ENCODE measurements at places on chromosomes 16 and 17.

DNA sequence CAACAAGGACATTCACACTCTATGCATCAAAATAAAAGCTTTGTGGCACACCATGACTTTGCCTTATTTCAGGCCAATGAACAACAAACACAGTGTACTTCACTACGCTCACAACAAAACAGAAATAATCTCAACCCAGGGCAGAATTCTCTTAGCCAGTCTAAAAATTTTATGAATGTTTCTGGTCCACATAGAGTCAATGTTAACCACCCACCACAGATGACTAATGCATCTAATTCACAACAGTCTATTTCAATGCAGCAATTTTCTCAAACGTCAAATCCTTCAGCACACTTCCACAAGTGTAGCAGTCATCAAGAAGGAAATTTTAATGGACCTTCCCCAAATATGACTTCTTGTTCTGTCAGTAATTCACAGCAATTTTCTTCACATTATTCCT is 101.7 kb downstream of the CHD9 start:
- peaks cover 14% of the 10 kb centered on the region for H3K36me3 ChIP-seq
- DNase-seq = no peak
- no peak overlapping the region for H3K27ac ChIP-seq
- no peak overlapping the region for H3K4me3 ChIP-seq
- H3K4me1 ChIP-seq = peaks cover 4% of the 10 kb centered on the region

- H3K27ac ChIP-seq = no peak overlapping the region
- no peak for DNase-seq
- no peaks in the 10 kb centered on the region for H3K36me3 ChIP-seq
- no peak overlapping the region for H3K4me3 ChIP-seq
Measured at GRCh38 chr17:50775926-50776325, 8.6 kb upstream of the ANKRD40CL start.

DNA sequence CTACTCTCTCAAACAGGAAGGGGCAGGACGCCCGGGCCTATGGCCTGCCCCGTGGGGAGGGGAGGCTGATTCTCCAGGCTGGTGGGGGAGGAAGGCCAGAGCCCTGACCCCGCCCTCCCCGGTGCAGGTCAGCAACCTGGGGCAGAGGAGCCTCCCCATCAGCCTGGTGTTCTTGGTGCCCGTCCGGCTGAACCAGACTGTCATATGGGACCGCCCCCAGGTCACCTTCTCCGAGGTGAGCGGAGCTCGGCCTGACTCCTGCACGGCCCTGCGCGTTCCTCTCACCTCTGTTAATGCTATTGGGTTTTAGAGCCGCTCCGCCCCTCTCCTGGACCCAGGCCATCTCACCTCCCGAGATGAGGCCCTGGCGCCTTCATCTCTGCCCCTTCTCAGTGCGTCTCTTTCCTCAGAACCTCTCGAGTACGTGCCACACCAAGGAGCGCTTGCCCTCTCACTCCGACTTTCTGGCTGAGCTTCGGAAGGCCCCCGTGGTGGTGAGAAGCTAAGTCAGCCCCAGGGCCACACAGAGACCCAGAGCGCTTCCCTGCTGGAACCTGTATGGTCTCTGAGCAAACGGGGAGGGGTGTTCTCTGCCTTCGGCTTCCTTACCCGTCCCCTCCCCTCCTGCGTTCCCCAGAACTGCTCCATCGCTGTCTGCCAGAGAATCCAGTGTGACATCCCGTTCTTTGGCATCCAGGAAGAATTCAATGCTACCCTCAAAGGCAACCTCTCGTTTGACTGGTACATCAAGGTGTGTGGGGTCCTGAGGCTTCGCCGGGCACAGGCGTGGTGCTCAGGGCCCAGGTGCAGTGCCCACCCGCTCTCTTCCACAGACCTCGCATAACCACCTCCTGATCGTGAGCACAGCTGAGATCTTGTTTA is 25.1 kb upstream of the ITGAX start:
- no peak overlapping the region for H3K4me3 ChIP-seq
- H3K27me3 ChIP-seq = no peaks in the 10 kb centered on the region
- no peaks in the 10 kb centered on the region for H3K4me1 ChIP-seq
- DNase-seq = no peak
- H3K27ac ChIP-seq = no peak overlapping the region

DNA sequence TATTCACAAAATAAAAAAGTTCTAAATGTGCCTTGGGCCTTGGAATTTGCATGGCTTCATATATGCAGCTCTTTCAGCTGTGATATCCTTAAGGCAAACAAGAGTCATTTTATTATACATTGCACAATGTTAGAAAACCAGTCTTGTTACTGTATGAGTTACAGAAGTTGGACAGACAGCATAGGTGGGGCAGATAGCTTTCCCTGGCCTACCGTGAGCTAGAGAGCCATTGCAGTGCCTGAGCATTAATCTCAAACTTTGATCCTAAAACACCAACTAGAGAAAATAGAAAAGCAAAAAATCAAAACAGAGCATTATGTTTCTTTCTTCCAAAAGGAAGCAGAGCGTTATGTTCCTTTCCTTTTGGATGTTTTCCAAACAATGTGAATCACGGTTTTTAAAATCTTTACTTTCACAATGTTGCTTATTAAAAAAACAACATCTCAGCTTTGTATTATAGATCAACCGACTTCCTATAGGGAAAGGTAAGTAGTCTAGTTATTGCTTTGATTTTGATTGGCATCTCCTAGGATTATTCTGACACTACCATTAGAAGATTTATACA is 32.2 kb downstream of the ARHGAP44 start:
- no peak for DNase-seq
- no peak overlapping the region for H3K27ac ChIP-seq
- H3K4me3 ChIP-seq = no peak overlapping the region
- no peaks in the 10 kb centered on the region for H3K27me3 ChIP-seq
- H3K36me3 ChIP-seq = no peaks in the 10 kb centered on the region

Measured in ascending aorta (tissue), 2 donors.